Right renal pelvis (tissue), 4 donors: ENCODE measurements at places on chromosomes 11 and 22. TPM values are rescaled to one million over a fixed set of nuclear protein-coding genes. Genes with fewer than 3 reads are reported as not detected.
A peak's percentile ranks its signal among the peaks of the same experiment; 100 is the strongest.

- no peak for DNase-seq
Measured at GRCh38 chr11:47863189-47863897, 15.2 kb upstream of the NUP160 start.

DNA sequence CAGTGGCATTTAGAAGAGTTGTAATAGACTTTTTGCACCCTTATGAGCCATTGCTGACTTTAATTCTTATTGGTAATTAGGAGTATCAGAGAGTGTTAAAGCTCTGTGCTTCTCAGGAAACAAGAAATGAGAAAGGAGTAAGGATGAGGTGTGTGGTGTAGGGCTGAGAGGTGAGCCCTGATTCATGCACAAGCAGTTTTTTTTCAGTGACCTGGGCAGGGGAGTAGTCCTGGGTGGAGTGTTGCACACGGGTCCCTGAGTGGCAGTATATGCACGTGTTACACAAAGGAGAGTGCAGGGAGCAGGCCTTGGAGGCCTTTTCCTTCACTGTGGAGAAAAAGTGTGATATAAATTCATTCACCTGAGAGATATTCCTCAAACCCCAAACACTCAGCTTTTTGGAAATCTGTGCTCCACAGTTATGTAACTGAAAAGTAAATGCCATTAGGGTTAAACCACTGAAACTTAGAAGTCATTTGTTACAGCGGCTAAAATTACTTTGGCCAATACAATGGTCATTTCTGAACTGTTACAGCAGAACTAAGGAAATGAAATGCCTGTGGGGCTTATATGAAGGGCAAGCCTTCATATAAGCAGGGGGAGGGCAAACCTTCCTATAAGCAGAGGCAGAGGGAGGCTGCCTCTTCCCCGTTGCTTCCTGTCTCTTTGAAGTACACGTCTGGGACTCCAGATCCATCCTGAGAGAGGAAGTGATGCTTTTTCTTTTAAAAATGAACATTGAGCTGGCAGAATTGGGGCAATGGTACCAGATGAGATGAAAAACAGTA is 62.6 kb upstream of the OLFML1 start:
- DNase-seq, result no peak

DNA sequence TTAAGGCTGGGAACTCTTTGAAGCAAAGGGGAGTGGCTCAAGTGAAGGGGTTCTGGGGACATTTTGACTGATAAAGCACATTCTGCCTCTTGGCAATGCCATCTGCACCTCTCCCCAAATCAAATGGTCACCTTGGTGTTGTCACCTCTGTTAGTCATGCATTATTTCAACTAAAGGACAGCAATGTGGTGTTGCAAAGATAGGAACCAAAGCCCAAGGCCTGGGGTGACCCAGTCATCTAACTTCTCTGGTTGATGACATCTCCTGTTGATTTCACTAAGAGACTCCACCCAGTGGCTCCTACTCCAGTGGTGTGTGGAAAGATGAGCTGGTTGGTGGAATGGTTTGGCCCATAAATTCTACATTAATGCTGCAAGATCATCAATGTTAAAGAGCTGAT is 7.8 kb upstream of the MS4A1 start:
- DNase-seq, result no peak

- no peak for DNase-seq
Measured at GRCh38 chr11:9568854-9569587, 4.4 kb upstream of the WEE1 start.

DNA sequence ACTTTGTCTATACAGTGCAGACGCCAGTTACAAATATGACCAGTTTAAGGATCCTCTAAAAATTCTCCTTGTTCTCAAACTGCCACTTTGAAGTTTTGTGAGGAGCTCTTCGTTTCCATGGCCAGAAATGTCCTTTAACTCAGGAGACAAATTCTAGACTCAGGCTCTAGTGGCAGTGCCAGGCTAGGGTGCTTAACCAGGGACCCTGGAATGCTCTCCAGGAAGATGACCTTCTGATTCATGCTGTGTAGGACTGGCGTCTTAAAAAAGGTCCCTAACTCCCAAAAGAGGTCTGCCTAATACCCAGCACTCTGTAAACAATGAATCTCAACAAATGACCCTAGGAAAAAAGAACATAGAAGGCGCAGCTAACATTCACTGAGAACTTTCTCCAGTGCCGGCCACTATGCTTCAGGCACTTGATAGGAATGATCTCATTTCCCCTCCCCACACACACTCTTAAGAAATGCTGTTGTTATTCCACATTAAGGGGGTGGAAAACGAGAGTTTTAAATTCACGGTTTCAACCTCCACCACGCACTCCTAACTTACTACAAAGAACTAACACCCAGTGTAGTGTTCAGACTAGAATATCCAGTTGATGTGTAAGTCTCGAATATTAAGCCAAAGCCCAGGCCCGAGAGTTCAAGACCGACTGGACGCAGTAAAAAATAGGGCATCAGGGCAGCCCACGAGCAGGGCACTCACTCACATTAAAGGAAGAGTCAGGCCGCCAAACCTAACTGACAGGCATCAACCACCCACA is 747 bp downstream of the NXF1 start:
- DNase-seq, result no peak

GRCh38 chr11:124657904-124658303 is 15.6 kb downstream of the SIAE start:
- no peak for DNase-seq

- no peak for DNase-seq
Measured at GRCh38 chr11:111250936-111251335, 5.4 kb downstream of the POU2AF2 start.

- DNase-seq, result no peak
Measured at GRCh38 chr11:75762885-75763284, 5.7 kb upstream of the DGAT2 start.

GRCh38 chr11:17384002-17384511 is 4.4 kb downstream of the KCNJ11 start:
- DNase-seq, result peak; percentile 70

The MIAT gene
- 0.46 TPM for polyA plus RNA-seq

The MAP6 gene
- 11.7 TPM for polyA plus RNA-seq

The PAAF1 gene
- 29.6 TPM for polyA plus RNA-seq

The TNNI2 gene
- polyA plus RNA-seq, result 0.45 TPM
